ENCODE measurements at places on chromosomes 2 and 18.

GRCh38 chr2:40131081-40131704, 320.7 kb downstream of the SLC8A1 start:
- no peak for DNase-seq

DNA sequence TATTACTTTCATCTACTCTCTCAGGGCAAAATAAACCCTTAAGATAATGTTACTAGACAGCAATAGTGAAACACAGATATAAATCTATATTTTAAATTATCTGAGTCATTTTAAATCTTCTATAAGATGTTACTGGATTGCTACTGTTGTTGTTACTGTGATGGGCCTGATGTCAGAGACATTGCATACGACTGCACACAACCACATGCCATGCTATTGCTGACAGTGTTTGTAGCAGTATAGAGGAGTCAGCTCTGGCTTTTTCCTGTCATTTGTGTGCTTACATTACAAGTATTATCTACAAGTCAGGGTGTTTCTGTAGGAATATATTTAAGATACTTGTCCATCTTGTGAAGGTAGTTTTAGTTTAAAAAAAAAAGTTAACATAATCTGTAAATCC, 63.9 kb downstream of the CCDC148 start:
- no peak for DNase-seq

GRCh38 chr2:180952082-180952481, 28.3 kb upstream of the UBE2E3 start:
- no peak for DNase-seq

- no peak for DNase-seq
Observed at GRCh38 chr18:50287028-50287440, 458 bp downstream of the CXXC1 start.

- DNase-seq = no peak
Observed at GRCh38 chr2:187299122-187299906, 148.7 kb downstream of the CALCRL start.

GRCh38 chr2:46644690-46645385, 165.5 kb downstream of the TMEM247 start:
- DNase-seq = no peak

- DNase-seq = no peak
Observed at GRCh38 chr2:107132070-107132469, 246.1 kb upstream of the ST6GAL2 start.

GRCh38 chr2:20476950-20477349, 30.1 kb downstream of the RHOB start:
- no peak for DNase-seq

DNA sequence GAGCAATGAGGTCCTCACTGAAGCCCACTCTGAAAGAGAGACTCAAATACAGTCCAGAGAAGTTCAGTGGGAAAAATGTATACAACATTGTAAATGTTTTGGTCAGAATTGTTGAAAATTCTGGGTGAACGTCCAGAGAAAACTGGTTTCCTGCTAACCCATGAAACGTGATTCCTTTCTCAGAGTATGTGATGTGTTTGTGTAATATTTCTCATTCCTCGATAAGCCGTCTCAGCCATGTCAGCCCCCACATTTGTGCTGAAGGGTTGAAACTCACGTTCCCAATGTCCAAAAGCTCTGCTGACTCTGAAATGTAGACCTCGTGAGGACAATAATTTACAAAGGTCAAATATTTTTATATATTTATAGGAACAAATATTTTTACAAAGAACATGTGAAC, 51.6 kb downstream of the BMP10 start:
- no peak for DNase-seq

GRCh38 chr2:20542746-20543468, 96.0 kb downstream of the RHOB start:
- DNase-seq = no peak

DNA sequence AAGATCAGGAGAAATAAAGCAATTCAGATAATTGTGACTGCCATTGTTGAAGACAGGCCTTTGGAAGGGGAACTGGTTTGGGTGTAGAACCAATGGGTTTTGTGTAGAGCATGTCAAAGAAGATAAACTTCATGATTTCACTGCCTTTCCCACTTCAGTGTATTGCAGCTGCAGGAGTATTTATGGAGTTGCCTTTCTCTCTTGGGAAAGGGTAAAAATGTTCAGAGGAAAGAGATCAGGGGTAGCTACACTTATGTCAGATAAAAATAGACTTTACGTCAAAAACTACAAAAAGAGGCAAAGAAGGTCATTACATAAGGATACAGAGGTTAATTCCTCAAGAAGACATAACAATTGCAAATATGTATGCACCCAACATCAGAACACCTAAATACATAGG, 249.4 kb downstream of the PLCL1 start:
- no peak for DNase-seq

DNA sequence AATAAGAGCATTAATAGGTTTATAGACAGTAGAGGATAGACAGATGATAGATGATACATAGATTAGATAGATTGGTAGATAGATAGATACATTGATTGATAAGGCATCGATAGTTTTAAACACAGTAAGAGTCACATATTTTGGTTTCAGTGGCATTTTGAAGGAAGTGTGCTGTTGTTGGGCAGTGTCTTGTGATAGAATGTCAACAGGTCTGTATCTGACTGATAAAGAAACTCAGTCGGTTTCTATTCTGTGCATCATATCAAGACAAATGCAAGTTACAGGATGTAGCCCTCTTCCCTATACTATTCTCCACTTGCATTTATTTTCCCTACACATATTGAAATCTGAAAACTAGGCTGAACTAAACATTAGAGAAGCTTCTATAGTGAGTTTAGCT, 1229.0 kb upstream of the ZEB2 start:
- no peak for DNase-seq

DNA sequence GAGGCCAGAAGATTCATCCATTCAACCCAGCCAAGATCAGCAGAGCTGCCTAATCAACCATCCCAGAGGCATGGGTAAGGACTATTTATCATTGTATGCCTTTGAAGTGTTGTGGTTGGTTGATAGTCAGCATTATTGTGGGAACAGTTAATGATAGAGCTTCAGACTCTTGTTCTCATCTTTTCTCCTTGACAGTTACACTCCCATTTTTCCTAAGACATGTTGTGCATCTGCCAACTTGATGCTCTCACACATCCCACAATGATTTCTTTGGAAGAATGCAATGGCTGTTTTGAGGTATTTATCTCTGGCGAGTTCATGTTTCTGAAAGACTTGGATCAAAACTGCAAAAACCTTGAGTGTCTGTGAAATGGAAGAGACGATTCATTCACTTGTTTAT, 55.4 kb downstream of the FASTKD2 start:
- no peak for DNase-seq

DNA sequence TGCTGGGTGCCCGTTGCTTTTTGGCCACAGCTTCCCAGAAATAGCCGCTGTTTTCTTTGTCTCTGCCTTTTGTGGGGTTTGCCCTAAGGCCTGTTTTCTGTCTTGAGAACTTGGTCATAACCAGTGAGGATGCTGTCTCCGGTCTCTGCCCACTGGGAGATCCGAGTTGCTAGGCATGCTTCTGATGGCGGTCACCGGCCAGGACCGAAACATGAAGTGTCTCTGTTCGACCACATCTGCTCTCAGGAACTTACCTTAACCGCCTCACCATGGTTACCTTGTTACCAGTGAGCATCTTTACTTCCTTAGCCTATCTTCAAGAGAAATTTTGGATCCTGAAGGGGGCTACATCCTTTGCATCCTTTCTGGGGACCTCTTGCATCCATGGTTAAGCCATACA, 91.9 kb downstream of the RTP5 start:
- no peak for DNase-seq

GRCh38 chr2:194867328-194867727, 789.7 kb upstream of the SLC39A10 start:
- peak; percentile 60 for DNase-seq

- no peak for DNase-seq
Observed at GRCh38 chr2:235070063-235070706, 118.4 kb downstream of the SH3BP4 start.

- DNase-seq = no peak
Observed at GRCh38 chr2:108611021-108611420, 76.8 kb downstream of the LIMS1 start.

DNA sequence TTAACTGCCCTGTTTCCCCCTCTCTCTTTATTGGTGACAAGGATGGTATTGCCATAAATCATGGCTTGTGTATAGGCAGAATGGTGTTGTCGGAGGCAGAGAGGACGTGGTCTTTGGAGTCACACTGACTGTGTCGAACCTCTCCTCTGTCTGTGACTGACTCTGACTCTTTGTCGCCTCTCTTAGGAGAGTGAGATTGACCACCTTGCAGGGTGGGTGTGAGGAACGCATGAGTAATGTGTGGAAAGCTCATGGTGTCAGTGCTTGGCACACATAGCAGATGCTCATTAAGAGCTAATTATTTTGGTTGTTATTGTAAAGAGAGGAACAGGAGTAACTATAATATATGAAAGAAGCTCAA, 145.6 kb downstream of the TTC27 start:
- no peak for DNase-seq

GRCh38 chr18:57668021-57668420, 46.4 kb upstream of the NARS1 start:
- no peak for DNase-seq

DNA sequence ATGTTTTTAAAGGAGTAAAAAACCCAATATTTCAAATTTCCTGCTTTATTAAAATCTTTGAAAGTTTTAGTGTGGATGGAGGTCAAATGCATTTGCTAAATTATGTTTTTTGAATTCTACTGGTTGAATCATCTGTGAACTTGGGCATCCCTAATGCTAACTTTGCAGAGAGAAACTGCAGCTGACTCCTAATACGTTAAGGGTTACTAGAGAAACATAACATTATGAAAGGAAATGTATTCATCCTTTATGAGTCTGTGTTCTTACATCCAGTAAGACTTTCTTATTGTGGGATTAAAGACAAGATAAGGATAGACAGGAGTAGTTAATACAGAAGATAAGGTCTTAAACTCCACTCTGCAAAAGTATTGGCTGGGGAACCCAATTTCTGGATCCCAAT, 140.6 kb downstream of the FAM124B start:
- DNase-seq = no peak

DNA sequence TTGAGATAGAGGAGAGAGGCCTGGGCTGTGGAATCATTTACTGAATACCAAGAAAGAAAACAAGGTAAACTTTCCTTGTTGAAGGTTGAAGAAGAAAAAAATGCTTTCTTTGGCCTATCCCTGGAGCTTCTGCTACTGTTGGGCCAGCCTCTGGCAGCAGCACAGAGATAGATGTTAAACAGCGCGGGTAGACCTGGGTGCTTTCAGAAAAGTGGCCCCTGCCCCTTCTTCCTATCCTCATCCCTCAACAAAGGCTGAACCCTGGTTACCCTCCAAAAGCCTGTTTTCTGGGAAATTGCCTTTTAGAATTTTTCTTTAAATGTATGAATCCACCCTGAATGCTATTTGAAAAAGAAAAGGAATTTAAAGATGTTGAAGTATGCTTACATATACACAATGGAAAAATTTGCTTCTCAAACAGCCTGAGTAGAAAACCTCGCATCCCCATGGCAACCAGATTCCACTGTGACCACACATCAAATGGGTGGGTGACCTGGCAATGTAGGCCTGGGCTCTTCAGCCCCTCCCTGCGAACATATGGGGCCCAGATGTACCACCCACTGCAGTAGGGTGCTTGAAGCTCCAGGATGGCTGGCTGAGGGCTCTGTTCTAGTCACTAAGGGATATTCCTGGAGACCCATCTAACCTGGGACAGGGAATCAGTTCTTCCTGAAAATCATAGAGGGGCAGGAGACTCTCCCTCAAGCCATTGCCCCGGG, 23.4 kb upstream of the CHRNA1 start:
- no peak for DNase-seq

- no peak for DNase-seq
Observed at GRCh38 chr18:3983351-3983969, 471.6 kb downstream of the DLGAP1 start.

- DNase-seq = no peak
Observed at GRCh38 chr2:12895017-12895416, 178.3 kb downstream of the TRIB2 start.

GRCh38 chr2:130785466-130786055, 30.2 kb downstream of the AMER3 start:
- DNase-seq = no peak

DNA sequence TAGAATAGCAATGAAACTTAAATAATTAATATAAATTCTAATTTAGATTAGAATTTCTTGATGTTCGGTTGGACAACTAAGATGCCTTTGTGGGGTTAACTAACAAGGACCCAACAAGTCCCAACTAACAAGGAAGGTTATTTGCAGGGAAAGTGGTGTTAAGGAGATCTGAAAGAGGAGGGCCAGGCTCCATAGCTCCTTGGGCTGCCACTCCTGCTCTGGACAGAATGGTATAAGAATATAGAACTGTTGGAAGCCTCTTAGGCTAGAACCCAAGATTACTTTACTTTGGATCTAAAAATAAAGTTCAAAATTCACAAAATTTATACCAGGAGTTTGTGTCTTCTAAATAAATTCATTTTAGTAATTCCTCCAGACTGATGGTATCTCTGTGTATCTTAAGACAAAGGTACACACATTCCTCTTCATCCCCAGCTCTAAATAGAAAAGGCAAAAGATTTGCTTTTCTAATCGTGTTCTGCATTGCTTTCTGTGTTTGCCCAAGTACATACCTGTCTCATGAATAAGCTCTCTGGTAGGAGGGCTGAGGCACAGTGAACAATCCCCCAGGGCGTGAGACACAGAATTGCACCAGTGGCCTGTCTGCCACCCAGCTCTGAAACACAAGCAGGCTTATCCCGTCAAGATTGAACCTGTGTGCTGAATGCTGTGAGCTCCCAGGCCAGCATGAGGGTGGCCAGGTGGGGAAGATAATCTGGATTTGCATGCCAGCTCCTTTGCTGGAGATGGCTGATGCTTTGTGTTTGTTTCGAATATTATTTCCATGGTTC, 176.0 kb downstream of the ACKR3 start:
- peak; percentile 92 for DNase-seq

- no peak for DNase-seq
Observed at GRCh38 chr18:57998461-57998860, 45.6 kb upstream of the NEDD4L start.

DNA sequence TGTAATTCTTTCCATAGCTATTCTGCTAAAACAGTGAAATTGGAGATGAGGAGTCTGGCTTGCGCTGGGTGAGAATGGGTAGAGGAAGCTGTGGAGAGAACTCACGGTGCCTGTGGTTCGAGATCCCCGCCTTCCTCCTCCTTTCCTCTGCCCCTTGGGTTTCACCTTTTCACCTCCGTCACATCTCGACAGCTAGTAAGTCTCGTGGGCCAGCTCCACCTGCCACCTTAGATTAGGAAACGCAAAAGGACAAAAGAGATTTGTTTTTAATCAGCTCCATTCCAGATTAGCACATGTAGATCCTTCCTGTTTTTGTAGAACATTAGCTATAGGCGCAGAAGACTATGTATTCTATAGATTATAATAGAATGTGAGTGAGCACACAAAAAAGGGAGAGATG, 20.6 kb downstream of the TRIB2 start:
- DNase-seq = no peak

GRCh38 chr2:43321446-43321845, 95.0 kb upstream of the ZFP36L2 start:
- DNase-seq = no peak

GRCh38 chr2:33326100-33326499, 150.3 kb upstream of the RASGRP3 start:
- DNase-seq = no peak

DNA sequence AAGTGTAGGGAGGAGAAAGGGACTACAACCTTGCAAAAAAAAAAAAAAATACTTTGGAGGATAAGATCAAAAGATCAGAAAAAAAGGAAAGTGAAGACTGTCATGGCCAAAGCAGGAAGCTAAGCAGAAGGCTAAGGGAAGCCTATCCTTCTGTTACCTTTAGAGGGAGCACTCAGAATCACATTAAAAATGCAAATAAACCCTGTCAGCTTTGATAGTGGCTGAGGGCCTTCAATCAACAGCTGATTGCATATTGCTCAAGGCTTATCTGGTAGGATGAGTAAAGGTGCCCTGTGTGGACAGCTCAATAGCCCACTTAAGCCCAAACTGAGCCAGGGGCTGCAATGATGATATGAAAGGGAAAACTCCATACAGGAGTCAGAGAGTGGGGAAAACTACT, 1021.2 kb downstream of the LRP1B start:
- DNase-seq = peak; percentile 3
